ENCODE measurements at places on chromosomes 4 and X.
A peak's percentile ranks its signal among the peaks of the same experiment; 100 is the strongest.

DNA sequence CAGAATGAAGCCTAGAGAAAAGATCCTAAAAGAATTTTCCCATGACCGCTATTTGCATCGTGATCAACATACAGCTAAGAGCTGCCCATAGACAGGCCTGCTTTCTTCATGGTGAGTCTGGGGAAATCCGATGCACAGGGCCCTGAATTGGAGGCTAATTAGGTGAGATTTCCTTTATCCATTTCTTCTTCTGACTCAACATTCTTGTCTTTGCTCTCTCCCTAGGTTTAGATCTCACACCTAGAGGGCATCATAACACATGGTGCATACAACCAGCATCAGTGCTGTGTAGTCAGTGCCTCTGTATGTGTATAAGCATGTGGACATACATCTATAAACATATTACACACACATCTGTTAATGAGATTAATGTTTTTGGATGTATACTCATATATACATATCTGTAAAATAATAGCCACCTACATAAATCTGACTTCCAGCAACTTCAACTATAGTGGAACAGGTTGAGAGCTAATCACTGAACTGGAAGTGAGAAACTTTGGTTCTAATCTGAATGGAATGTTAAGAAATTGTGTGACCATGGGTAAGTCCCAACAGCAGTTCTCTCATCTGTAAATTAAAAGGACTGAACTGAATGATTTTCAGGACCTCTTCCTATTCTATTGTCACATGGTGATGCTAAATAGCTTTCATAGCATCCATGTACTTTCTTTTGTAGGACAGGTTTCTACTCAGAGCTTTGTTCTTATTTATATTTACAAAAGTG is 17.5 kb downstream of the GATB start:
- no peak for DNase-seq

- peak; percentile 39 for DNase-seq
These were observed 118.2 kb downstream of the NAF1 start for GRCh38 chr4:163048447-163048846.

DNA sequence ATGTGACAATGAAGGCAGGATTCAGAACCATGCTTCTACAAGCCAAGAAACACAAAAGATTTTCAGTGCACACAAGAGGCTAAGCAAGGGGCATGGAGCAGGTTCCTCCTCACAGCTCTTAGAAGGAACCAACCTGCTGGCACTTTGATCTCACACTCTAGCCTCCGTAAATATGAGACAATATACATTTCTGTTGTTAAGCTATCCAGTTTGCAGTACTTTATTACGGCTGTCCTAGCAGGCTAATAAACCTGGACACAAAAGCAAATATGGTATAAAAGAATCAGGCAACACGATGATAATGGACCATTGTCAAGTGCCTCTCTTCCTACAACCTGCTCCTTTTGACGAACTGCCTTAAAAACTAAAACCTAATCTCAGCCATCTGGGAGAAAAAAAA is 114.5 kb downstream of the ZAR1 start:
- DNase-seq = no peak

- DNase-seq = no peak
These were observed 52.1 kb upstream of the TEX13D start for GRCh38 chrX:124280294-124280902.

- DNase-seq = no peak
These were observed 14.5 kb upstream of the LDB2 start for GRCh38 chr4:16912896-16913295.

- DNase-seq = no peak
These were observed 393.8 kb upstream of the CNKSR2 start for GRCh38 chrX:20980426-20980825.

GRCh38 chr4:33437406-33437805 is 2717.2 kb downstream of the PCDH7 start:
- DNase-seq = no peak

DNA sequence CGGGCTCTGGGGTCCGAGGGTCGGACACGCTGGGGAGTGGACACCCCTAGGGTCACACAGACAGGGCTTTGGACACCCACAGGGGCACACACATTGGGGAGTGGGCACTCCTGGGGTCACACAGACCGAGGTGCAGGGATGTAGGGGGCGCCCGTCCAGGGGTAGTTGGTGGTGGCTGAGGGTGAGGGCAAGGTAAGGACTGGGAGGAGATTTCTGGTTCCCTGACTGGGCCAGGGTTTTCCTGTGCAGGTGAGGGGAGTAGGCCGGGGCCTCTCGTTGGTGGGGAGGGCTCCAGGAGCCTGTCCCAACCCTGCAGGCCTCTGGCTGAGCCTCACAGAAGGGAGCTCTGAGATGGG is 21.9 kb upstream of the WDR45 start:
- DNase-seq = no peak

DNA sequence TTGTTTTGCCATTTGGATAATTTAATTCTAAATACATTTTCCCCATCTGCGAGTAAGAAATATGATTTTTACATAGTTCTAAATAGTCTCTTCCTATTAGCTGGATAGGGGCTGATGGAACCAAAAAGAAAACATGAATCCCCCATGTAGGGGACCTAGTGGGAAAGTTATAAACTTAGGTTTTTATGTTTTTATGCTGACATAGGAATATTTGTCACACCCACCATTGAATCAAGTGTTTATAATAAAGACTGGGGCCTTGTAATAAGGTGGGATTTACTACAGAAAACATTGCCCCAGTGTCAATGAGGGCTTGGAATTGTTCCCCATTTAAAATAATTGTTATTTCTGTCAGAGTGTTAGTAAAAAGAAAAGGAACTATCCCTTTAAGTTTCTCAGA is 2506.6 kb downstream of the PCDH7 start:
- DNase-seq = no peak

DNA sequence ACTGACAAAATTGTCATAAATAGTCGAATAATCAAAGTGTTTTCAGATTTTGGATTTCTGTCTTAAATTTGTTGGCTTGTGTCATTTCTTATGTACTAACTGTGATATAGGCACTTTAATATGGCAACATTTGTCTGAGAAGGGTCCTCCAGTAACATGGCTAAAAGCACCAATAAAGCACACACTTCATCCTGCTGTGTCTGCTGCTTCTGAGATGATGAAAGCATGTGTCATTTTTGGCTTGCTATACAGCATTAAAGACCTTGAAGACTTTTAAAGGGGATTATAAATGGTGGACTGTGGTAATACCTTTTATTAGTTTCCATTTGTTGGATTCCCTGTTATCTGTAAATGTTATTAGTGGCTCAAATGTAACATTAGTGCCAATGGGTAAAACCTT is 551.8 kb upstream of the GRID2 start:
- DNase-seq = no peak

DNA sequence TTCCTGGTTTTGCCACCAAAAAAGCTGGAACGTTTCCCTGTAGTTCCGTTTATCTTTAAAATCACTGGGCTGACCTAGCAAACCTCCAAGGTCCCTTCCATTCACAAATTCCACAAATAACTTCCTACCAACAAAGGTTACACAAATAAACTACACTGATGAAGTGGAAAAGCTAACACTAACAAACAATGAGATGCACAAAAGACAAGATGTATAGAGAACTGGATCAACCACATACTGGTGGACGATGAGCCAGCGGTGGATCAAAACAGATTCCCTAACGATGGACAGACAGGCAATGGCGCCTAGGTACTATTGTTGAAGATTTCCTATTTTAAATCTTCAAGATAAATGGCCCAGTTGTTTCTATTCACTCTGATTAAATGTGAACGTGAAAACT is 15.5 kb downstream of the AFAP1 start:
- DNase-seq = no peak

DNA sequence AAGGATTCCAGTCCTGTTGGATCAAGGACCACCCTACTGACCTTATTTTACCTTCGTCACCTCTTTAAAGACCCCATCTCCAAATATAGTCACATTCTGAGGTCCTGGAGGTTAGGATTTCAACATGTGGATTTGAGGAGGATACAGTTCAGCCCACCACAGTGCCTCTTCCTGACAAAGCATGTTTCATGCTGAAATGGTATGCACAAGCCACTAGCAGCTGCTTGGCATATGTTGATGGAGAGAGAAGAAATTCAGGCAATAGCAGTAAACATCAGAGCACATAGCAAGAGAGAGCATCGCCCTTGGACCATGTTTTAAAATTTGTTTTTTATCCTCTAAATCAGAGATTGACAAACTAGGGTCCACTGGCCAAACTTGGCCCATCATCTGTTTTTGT is 172.1 kb downstream of the PRKX start:
- DNase-seq = no peak

DNA sequence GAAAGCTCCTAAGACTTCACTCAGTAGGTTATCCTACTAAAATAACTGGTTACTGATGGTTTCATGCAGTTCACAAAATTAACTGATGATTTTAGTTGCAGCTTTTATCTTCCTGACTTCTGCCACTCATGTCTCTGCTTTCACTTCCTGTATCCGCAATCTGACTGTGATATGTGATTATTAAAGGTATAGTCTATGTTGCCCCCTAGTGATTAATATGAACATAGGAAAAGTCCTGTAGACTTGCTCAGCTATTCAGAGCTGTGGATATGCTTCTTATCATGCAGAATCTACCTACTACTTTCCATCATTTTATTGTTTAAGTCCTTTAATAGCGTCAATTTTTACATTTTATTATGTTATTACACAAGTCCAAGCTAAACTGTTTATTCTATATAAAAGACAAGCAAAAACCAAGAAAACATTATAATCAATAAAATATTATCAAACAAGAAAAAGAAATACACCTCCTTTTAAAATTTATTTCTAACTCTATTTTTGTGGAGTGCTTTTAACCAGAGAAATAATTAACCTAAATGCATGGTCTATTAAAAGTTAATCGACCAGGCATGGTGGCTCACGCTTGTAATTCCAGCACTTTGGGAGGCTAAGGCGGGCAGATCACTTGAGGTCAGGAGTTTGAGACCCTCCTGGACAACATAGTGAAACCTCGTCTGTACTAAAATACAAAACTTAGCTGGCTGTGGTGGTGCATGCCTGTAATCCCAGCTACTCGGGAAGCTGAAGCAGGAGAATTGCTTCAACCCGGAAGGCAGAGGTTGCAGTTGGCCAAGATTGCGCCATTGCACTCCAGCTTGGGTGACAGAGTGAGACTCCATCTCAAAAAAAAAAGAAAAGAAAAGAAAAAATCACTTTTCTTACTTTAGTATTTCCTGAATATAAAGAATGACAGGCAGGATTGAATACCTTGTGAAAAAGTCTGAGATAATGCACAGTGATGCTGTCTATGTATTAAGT is 40.4 kb upstream of the TLR2 start:
- no peak for DNase-seq

GRCh38 chrX:140389331-140389730 is 115.5 kb downstream of the SOX3 start:
- DNase-seq = no peak

Measured in suppressor macrophage (primary cell).